OCI-M1 (cell line): ENCODE measurements at places on chromosomes 2 and 18.

- no peak for DNase-seq
Measured at GRCh38 chr2:27833931-27834330, 56.3 kb downstream of the RBKS start.

- DNase-seq: no peak
Measured at GRCh38 chr18:9808295-9809241, 77.2 kb upstream of the TXNDC2 start.

DNA sequence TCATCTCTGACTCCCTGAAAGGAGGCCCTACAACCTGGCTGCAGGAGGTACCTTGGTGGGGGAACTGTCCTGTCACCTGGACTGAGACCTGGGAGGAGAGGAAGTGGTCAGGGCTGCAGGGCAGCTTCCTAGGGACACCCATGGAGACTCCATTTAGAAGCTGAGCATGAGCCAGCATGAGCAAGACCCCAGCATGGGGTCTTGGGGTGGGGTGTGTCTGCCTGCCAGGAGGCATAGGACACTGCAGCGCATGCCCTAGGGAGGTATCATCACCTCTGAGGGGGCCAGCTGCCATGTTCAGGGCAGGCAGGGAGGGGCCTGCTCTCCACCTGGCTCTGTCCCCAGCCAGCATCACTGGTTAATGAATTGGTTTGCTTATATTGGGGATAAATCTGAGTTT, 249.7 kb downstream of the CELF4 start:
- DNase-seq: no peak

- no peak for DNase-seq
Measured at GRCh38 chr2:160646684-160647444, 153.3 kb upstream of the RBMS1 start.

GRCh38 chr18:77105680-77106079, 26.9 kb downstream of the MBP start:
- DNase-seq: no peak

- no peak for DNase-seq
Measured at GRCh38 chr18:11488175-11488574, 121.2 kb upstream of the SLC35G4 start.

DNA sequence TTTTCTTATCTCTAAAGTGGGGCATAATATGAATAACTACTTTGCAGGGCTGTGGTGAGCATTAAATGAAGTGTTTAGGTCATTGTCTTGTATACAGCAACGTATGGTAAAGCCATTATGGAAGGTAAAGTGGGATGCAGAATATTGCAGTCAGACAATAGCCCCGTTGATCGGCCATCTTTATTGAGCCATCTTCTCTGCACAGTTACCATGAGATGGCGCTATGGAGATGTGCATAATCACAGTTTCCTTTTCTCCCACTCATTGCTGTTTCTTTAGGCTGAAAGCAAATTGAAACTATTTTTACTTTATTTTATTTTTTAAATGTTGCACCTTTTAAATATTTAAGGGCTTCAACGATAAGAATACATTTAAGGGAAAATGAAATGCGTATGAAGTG, 108.9 kb downstream of the THSD7B start:
- DNase-seq: peak; percentile 65

DNA sequence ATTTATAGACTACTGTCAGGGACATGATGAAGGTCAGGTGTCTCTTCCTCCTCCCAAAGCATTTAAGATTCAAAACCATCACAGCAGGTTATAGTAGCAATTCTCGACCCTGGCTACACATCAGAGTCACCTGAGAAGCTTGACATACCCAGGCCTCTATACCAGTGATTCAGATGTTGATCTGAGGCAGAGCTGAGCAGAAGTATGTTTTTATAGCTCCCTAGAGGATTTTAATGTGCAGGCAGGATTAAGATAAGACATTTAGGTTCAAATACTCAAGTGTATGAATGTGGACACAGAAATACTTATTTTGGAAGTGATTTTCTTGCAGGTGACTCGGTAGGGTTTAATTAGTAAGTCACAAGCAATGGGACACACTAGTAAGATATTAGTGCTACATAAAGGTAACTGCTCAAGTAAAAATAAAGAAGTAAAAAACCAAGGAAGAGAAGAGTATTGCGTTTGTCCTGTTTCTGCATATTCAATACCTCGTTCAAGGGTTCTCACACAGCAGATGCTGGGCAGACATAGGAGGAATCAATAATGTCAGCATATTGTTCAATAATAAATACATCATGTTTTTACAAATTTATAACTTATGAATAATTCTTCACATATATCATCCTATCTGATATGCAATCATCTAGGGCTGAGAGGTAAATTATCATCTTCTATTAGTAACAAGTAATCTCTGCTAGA, 7.0 kb downstream of the GCFC2 start:
- DNase-seq: no peak

GRCh38 chr2:216522892-216523502, 24.4 kb downstream of the RPL37A start:
- no peak for DNase-seq

GRCh38 chr2:38601463-38602135, 1.1 kb downstream of the HNRNPLL start:
- DNase-seq: peak; percentile 66

DNA sequence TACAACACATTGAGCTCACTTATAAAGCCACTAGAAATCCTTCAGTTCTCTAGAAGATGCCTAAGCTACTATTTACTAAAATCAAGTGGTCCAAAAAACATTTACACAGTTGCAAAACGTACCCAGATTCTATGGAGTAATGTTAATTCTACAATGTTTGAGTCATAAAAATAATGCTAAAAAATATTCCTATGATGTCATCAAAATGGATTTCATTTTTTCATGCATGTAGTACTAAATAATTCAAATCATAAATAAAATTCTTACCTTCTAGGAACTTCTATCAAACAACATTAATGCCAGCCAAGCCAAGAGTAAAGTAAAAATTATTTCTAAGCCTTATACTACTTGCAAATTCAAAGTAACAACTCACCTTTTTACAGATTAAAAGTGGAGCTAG, 168.9 kb upstream of the EPC2 start:
- DNase-seq: no peak
